ENCODE measurements at places on chromosomes 6 and 20.

DNA sequence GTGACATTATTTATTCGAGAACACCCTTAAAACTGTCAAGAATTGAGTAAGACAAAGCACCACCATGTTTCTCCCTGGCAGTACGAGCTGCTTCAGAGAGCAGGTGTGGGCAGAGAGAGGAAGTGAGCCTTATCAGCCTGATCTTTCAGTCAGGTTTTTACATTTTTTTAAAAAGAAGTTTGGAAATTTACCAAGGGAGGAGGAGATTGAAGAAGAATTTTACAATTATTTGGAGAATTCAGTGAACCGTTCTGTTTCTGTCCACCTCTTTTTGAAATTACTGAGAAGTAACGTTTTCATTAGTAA, 75.5 kb downstream of the ZDHHC14 start:
- no peak for DNase-seq

- no peak for DNase-seq
Measured at GRCh38 chr6:30465595-30466306, 23.6 kb upstream of the HLA-E start.

GRCh38 chr20:31440012-31440659, at the start of gene DEFB123:
Gene DEFB123, plus strand, starts transcription at chr20:31440632. Its CDS starts 67 bp downstream, at chr20:31440699.
- no peak for DNase-seq

- DNase-seq: no peak
Measured at GRCh38 chr6:5308066-5308465, 46.8 kb downstream of the FARS2 start.

- peak; percentile 40 for DNase-seq
Measured at GRCh38 chr6:89081129-89081422, 525 bp downstream of the PNRC1 start.

DNA sequence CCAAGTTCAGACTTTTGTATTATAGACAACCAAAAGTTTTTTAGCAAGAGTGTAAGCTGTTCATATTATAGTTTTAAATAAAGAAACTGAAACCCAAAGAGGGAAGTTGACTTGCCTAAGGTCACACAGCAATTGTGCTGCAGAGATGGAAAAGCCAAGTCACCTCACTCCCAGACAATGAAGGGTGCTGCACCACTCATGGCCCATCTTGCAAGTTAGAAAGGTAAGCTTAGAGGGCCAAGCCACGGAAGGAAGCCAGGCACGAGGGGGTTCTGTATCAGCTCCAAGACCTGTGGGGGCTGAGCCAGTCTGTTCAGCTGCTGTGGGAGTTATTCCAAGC, 860 bp downstream of the DEFB124 start:
- DNase-seq: no peak

GRCh38 chr6:79430913-79431536, 106.2 kb downstream of the LCA5 start:
- no peak for DNase-seq

GRCh38 chr6:3370361-3371221, 86.3 kb downstream of the SLC22A23 start:
- no peak for DNase-seq

DNA sequence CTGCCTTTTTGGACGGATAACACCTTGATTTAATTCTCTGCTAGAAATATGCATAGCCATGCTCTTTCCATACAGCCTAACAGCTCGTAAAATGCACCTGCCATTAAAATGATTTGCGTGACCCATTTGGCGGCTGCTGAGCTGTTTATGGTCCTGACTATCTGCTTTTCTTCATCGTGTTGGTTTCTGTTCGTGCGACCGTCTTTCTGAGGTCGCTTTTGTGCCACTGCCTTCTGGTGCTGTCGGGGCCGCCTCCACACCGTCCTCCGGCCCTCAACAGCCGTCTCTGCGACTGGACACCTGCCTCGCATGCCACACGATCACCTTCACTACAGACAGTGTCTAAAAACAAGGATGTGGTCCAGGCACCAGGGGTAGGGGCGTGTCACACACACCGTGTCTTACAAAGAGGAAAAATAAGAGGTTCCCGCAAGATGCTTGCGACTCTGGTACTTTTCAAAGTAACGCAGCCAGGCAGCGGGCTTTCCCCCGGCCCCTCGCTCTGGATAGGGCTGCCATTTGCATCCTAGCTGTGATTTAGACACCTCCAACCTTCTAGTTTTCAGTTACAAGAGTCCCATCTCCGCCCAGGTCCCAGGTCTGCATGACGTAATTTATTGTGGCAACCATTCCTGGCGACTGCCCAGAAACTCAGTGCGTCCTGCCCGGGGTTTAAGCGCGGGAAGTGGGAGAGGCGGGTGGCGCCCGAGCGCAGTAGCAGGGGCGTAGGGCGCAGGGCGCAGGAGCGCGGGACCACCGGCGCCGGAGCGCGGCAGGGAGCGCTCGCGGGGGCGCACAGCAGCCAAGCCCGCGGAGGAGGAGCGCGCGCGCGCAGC, at the start of gene STMND1:
STMND1 (plus strand) TSS at position 629 of the 836 bp plus-strand sequence. CDS start 208 bp downstream, outside the sequence.
- peak; percentile 78 for DNase-seq

DNA sequence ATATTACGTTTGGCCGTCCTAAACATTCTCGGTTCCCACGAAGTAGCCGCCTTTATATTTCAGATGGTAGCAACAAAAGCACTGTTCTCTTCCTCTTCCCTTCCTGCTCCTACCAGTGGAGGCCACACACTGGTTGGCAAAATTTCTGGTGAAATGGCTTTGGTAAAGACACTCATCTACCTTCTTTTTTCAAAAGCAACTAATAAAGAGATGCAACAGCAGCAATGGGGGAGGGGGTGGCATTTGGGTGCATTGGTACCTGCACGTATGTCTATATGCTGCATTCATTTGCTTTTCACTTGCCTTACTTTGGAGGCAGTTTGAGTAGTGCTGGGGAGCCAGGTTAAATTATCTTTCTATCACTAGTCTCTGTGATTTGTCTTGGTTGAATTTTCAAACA, 6.0 kb downstream of the POU3F2 start:
- DNase-seq: no peak

DNA sequence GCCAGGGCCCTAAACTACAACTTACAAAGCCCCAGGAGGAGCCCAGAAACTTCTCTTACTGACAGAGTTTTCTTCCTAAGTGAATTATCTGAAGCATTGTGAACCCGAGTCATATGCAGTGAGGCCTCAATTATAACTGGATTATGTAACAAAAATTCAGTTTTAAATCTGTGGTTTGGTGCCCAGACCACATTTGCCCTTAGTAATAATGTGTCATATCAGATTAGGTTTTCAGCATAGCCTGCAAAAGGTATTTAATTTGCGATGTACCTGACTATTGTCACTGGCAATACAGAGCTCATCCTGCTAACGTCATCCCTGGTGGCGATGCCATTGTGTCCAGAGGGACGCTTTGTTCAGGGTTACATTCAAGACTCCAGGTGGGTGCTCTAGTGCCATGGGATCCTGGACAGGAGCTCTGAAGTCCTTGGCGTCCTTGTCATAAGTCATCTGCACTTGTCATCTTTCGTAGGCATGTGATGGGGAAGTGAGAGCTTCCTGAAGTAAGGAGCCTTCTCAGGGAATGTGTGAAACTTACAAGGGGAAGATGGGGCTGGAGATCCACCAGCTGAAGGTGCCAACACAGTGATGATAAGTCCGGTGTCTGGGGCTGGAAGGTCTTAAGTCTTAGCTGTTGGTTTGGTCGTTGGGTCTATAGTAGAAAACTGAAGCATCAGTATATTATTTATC, 65.1 kb downstream of the HIVEP1 start:
- no peak for DNase-seq

- DNase-seq: no peak
Measured at GRCh38 chr6:9576521-9576920, 838.4 kb downstream of the TFAP2A start.

DNA sequence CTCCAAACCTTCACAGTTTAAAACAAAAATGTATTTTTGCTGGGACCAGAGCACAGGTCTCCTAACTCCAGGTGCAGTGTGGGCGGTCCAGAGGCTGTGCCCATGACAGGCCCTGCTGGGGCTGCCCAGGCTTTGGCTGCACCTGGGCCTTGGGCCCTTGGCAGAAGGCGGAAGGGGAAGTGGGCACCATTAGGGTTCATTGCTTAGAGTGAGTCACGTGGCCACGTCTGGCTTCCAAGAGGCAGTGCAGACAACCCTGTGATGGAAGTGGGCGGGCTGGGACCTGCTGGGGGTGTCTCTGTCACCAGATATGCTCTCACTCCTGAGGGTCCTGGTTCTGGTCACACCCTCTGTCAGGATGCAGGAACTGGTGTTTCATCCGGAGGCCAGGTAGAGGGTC, 302.2 kb downstream of the QKI start:
- DNase-seq: no peak

GRCh38 chr6:69643688-69644087, 153.1 kb downstream of the LMBRD1 start:
- DNase-seq: no peak

DNA sequence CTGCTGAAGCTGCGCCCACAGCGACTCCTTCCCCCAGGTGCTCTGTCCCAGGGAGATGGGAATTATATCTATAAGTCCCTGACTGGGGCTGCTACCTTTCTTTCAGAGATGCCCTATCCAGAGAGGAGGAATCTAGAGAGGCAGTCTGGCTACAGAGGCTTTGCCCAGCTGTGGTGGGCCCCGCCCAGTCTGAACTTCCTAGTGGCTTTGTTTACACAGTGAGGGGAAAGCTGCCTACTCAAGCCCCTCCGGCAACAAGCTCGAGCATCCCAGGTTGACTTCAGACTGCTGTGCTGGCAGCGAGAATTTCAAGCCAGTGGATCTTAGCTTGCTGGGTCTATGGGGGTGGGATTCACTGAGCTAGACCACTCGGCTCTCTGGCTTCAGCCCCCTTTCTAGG, 152.5 kb upstream of the MAP3K7 start:
- no peak for DNase-seq

GRCh38 chr6:169812257-169812644, 60.8 kb downstream of the ERMARD start:
- no peak for DNase-seq

DNA sequence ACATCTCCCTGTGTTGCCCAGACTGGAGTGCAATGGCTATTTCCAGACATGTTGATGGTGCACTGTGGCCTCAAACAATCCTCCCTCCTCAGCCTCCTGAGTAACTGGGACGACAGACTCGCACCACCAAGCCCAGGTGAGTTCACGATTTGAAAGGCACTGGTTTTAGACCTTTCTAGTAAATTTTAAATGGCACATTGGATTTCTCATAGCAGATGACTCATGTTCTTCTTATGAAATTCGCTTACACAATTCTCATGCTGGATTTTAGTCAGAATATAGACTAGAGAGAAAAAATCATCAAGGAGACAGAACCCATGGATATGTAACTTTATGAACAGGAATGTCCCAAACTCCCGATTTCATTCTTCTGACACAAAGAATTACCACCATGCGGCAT, 18.1 kb upstream of the PXDC1 start:
- no peak for DNase-seq

GRCh38 chr6:151286214-151286613, 46.4 kb downstream of the AKAP12 start:
- no peak for DNase-seq

DNA sequence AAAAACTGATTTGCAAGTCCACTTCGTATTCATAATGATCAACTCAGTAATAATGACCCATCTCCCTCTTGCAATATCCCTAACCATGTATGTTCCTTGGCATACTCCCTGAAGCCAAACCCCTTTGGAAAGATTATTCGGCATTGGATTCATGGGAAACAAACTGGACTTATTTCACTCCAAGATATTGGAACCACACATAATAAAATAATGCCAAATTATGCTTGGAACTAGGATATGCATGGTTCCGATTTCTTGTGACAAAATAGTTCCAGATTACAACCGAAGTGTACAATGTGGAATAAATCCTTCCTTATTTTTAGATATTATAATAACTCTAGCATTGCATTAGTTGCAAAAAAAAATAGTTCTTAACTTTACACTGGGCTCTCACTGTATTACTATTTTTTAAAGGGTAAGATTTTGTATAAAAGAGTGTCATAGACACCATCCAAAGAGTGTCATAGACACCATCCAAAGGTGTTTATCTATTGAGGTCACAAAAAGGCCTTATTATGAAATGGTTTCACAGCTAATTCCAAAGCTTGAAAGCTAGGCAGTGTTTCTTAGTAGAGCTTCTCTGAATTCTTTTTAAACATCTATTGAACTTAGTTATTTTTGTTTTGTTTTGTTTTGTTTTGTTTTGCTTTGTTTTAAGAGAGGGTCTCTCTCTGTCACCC, 410.9 kb upstream of the JARID2 start:
- DNase-seq: no peak

- DNase-seq: no peak
Measured at GRCh38 chr6:158543606-158544185, 16.2 kb upstream of the TMEM181 start.

DNA sequence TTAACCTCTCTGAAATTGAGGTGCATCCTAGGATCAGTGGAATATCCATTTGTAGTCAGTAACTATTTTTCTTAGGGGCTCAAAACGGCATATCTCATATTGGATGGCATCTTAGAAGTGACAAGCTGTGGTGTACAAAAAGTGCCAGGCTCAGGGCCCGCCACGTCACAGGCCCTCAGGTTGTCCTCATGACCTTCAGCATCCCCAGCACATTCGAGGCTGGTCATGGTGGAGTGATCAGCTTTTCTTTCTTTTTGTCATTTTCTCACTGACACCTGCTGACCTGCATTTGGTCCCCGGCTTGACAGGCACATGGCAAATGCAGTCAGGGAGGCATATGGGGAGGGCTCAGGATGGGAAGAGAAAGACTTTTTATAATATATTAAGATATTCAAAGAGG, 7.1 kb upstream of the E2F1 start:
- DNase-seq: no peak

GRCh38 chr6:25174678-25175077, 104.5 kb upstream of the CARMIL1 start:
- DNase-seq: no peak

DNA sequence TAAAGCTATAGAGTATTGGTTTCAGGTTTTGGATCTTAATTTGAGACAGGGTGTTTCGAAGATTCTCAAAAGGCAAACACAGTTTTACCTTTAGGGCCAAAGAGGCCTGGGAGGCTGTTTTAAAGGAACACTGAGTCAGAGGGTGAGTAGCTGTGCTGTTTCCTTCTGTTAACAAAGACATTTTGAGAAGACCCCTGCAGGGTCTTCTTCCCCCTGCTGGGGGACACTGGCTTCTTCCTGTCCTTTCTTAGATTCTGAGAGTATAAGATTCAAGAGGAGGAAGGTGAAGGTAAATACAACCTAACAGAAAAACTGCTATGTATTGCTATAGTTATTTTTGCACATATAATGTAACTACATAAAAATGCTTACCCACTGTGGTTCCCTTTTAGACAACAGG, 19.0 kb downstream of the HS3ST5 start:
- DNase-seq: no peak

DNA sequence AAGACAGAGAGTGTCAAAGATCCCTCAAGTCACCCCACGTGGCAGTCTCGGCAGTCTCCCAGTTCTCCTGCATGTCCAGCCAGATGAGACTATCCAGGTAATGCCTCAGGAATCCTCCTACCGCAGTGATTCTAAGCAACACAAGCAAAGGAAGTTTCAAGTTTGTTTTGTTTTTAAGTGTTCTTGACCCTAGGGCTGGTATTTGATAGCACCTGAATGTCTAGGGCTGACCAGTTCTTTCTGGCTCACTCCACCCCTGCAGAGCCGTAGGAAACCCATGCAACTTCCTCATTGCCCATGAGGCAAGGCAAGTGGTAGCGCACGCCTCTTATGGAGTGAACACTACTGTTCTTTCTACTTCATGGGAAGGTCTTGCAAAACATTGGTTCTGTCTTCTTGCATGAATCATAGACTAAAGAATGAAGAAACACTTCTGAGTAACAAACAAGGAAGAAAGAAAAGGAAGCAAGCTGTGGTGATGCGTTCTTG, 24.8 kb upstream of the FOXQ1 start:
- no peak for DNase-seq
